ENCODE measurements at places on chromosomes 6 and 20.

DNA sequence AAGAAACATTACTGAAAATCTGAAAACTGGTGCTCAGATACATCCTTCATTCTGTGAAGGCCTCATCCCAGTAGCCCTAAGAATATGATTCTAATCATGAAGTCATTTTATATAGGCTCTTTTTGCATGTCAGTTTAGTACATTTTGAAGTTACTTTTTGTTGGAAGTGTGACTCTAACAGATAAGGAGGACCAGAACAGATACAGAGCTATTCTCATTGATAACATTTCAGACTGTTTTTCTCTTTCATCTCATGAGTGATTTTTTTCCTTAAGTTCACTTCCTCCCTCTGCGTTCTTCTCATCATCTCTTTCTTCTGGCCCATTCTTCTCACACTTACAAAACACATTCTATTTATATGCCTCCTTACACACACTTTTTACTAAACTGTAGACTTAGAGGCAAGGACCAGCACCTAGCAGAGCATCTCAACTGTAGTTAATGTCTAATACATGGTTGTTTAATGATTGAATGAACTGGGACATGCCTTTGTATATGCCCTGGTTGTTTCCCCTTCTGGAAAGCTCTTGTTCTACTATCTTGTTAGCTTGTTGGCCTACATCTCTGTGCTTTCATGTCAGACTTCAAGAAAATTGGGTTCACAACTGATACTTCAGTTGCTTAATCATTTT lies 8.7 kb downstream of the CTNNBL1 start:
- DNase-seq: no peak

DNA sequence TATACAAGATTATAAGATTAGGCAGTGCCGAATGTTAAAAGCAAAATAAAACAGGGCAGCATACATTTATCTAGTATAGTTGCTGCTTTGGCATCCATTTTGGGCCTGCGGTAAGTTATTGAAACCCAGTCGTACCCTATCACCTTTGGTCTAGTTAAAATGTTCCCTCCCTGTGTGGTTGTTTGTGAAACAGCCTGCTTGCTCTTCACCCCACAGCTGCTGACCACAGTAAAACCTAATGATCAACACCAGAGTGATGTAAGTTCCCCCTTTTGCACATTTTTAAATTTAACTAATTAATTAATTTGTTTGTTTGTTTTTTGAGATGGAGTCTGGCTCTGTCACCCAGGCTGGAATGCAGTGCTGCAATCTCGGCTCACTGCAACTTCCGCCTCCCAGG lies 50.3 kb upstream of the TXNDC5 start:
- DNase-seq: no peak

DNA sequence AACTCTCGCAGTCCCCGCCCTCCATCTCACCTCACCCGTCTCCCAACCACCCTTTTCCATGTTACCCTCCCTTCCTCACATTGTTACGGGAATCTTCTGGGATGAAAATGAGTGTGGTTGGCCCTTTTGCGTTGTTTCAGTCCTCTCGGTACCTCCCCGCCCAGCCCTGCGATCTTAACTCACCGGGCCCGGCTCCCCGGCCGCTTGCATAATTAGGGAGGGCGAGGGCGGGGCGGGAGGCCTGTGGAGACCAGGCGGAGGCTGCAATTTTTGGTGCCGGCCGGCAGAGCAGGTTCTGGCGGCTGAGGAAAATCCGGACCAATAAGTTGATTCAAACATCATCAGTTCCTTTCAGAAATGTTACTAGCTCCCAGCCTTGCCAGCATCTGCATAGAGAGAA lies 25.2 kb downstream of the TFAP2B start:
- no peak for DNase-seq

DNA sequence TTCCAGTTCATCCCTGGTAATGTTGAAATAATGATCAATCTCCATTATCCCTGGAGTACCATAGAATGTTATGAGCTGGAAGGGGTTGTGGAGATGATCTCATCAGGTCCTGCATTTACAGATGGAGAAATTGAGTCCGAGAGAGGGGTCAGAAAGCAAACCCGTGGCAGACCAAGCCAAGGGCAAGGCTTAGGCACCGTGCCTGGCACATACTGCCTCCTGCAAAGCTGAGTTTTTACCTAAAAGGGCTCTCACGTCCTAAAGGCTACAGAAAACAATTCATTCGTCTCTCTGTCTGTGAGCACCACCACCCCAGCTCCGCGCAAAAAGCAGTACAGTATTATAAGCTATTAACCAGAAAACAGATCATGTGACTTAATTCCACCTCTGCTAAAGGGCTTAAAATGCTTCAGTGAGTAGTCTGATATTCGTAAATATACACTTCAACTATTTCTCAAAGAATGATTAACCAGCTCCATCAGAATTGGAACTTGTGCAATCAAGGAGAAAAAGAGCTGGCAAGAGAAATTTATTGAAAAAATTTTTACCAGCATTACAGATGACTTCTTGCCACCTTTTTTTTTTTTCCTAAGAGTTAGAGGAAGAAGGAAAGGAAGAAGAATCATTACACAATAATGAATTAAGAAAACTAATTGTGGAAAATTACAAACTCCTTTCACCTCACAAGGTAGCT lies 3.4 kb upstream of the PARD6B start:
- no peak for DNase-seq

GRCh38 chr6:12716298-12716916 lies at the start of gene PHACTR1:
Gene PHACTR1, plus strand, starts transcription at chr6:12716767.
- DNase-seq: no peak

- no peak for DNase-seq
Observed at GRCh38 chr6:111979633-111980032, 74.3 kb upstream of the CCN6 start.

DNA sequence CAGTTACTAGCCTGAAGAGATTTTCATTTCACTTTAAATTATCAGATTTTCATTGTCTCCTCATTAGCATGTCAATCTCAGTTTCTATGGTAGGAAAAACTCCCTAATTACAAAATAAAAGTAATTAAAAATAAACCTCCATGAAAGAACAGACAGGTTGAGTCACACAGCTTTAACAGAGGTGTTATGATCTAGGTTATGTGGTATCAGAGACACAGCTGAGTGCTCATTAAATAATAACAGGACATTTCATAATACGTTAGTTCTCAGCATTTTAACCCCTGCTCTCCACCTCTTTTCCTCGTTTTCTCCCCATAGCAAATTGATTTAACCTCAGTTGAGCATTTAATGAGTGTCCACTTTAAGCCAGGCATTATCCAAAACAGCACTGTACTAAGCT lies 21.9 kb downstream of the TPBG start:
- no peak for DNase-seq

- no peak for DNase-seq
Observed at GRCh38 chr6:161261325-161261724, 12.5 kb downstream of the AGPAT4 start.

- no peak for DNase-seq
Observed at GRCh38 chr20:41072190-41072863, 43.7 kb downstream of the TOP1 start.

GRCh38 chr6:108091288-108091687 lies 16.7 kb upstream of the OSTM1 start:
- no peak for DNase-seq

- DNase-seq: no peak
Observed at GRCh38 chr6:14732226-14732843, 513.5 kb upstream of the JARID2 start.

- no peak for DNase-seq
Observed at GRCh38 chr20:34532756-34533155, 16.5 kb downstream of the DYNLRB1 start.

DNA sequence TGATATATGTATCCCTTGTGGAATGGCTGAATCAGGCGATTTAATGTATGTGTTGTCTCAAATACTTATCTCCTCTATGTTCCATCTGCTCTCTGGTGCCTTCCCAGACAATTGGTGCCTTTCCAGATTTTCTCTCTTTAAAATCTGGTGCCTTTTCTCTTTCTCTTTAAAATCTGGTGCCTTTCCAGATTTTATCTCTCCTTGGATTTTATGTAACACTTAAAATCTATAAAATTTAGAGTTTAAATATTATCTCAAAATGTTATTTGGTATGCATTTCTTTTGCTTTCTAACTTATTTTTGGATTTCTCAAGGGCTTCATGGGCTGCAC lies 116.3 kb downstream of the KIF13A start:
- no peak for DNase-seq

- DNase-seq: no peak
Observed at GRCh38 chr6:10000551-10000950, 414.3 kb downstream of the TFAP2A start.

DNA sequence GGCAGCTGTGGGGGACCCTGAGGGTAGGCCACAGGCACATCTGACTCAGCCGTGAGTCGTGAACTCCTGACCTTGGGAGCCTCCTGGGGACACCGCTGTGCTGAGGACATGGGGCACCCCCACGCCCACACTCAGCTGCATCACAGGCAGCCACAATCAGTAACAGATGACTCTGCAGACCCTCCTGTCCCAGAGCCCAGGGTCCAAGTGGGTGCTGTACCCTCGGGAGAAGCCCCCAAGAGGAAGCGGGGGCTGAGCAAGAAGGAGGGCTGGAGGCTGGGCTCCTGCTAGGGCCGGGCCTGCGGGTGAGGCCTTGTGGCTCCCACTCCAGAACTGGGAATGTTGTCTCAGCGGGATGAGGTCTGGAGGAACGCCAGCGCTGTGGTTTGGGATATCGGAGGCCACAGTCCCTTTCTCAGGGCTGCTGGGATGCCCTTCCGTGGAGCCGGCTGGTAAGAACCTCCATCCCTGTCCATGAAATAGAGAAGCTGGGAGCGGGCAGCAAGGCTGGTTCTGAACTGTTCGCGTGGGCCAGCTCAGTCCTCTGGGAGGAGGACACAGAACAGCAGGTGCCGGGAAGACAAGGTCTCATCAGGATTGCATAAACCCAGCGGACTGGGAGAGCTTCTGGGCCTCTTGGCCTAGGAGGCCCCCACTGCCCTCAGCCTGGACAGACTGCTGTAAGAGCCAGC lies 3.1 kb upstream of the LAMA5 start:
- no peak for DNase-seq

GRCh38 chr6:56514395-56514794 lies 128.3 kb downstream of the DST start:
- DNase-seq: no peak

- no peak for DNase-seq
Observed at GRCh38 chr6:52540286-52540902, 36.5 kb downstream of the TRAM2 start.

DNA sequence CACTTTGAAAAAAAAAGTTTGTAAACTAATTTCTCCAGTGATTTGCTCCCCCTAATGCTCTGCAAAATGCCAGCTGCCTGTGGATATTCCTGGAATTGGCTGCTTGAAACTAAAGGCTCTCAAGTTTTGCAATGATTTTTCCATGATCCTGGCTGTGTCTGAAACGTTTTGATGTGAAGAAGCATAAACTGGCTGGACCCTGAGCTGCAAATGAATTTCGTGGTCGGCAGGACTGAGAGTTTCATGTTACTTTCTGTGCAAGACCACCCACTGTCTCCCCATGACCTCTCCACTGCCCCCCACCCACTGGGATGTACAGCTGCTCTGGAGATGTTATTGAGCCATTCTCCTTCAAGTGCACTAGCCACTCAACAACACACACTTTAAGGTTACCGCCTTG lies 171.3 kb upstream of the SSTR4 start:
- no peak for DNase-seq

DNA sequence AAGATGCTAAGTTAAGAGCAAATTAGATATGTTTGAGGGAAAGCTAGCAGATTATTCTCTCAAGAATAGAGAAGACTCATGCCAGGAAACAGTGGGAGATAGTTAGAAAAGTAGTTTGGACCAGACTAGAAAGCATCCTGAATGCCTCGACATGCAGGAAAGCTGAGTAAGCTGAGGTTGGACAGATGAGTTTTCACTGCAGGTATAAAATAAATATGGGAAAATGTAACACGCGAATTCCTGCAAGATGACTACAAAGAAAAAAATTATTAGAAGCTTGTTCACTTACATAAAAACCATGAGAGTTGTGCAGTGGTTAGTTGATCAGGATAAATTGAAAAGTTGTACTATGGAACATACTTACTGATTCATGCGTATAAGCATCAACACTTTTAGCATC lies 484.2 kb upstream of the MANEA start:
- no peak for DNase-seq

- DNase-seq: no peak
Observed at GRCh38 chr6:169912266-169913095, 161.1 kb downstream of the ERMARD start.

- DNase-seq: no peak
Observed at GRCh38 chr6:75102301-75102700, 103.6 kb downstream of the COL12A1 start.

DNA sequence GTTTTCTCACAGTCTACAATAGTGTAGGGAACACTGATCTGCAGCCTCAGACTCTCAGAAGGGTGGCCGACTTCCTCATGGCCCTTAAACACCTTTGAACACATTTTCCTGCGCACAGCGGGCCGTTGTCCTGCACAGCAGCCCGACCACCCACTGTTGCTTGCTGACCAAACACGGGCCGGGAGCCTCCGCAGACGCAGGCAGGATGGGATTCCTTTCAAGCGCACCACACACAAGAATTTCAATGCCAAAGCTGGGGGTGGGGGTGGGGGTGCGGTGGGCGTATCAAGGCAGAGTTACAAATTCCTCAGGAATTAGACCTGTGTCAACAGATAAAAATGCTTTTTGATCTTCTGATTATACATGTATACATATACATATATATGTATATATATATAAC lies 74.5 kb downstream of the HUS1B start:
- no peak for DNase-seq

DNA sequence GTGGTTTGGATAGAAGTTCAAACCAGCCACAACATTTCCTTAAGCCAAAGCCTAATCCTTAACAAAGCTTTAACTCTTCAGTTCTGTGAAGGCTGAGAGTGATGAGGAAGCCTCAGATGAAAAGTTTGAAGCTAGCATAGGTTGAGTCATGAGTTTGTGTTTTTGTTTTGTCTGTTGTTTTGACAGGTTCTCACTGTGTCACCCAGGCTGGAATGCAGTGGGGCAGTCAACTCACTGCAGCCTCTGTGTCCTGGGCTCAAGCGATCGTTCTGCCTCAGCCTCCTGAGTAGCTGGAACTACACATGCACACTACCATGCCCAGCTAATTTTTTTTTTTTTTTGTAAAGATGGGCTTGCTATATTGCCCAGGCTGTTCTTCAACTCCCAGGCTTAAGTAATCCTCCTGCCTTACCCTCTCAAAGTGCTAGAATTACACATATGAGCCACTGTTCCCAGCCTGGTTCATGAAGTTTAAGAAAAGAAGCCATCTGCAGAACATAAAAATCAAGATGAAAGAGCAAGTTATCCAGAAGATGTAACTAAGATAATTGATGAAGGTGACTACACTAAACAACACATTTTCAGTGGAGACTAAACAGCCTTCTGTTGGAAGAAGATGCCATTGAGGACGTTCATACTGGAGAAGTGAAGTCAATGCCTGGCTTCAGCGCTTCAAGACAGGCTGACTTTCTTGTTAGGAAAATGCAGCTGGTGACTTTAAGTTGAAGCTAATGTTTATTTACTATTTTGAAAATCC lies 96.2 kb downstream of the SMAP1 start:
- DNase-seq: no peak

All from stimulated activated CD4-positive, alpha-beta T cell treated with anti-CD3 and anti-CD28 coated beads, Interleukin-1b, Interleukin-23, amount 100 ng/mL, for 1 hour (primary cell).